ENCODE measurements at places on chromosomes 2 and 18. TPM values are rescaled to one million over a fixed set of nuclear protein-coding genes. Genes with fewer than 3 reads are reported as not detected.

Gene GALNT13
- not detected for polyA plus RNA-seq

Gene LONRF2
- not detected for polyA plus RNA-seq

Gene ALLC
- not detected for polyA plus RNA-seq

Gene POLE4
- 66.0 TPM for polyA plus RNA-seq

Gene KCNIP3
- 1.7 TPM for polyA plus RNA-seq

DNA sequence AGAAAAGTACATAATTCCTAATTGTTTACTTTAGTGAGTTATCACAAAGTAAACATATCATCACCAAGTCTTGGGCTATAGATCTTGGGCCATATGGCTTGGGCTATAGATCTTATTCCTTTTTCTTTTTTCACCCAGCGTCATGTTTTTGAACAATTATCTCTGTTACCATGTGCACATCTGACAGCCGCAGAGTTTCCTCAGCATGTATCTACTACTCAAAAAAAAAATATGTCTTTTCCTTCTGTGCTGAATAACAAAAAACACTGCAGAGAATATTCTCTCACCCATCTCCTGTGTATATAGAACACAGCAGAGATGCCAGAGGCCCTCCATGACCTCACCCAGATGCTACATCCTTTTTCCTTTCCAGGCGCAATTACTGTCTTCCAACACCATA is 76.2 kb upstream of the MYO3B start:
- H3K27me3 ChIP-seq: no peaks in the 10 kb centered on the region
- no peak overlapping the region for H3K27ac ChIP-seq

DNA sequence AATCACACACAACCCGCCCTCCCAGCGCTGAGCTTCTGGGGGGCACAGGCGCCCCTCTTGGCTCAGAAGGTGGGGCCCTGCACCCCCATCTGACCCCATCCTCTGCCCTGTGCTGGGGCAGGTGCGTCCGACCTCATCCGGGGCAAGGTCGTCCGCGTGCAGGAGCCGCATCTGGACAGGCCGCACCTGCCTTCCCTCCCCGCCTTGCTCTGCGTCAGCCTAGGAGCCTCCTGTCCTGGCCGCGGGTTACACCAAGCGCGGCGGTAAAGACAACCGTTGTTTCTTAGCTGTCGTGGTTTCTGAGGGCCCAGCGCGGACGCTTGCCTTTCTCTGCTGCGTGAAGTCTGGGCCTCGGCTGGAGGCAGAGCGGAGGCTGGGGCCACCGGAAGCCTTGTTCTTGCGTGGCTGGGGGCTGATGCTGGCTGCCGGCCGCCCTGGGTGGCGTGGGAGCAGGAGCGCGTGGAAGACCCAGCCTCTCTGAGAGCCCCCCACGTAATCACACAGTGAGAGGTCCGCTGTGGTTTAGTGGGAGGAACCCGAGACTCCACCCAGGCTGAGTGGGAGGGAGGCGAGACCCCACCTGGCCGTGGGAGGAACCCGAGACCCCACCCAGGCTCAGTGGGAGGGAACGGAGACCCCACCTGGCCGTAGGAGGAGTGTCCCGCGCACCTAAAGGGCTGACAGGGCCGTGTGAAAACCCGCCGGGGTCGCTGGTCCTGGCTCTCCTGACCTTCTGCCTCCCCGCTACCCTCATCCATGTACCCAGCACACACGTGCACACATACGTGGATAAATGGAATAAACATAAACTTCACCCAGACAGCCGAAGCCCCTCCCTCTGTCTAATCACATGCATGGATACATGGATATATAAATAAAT is 51.8 kb downstream of the KCNG2 start:
- no peak overlapping the region for H3K4me3 ChIP-seq
- no peaks in the 10 kb centered on the region for H3K27me3 ChIP-seq
- H3K36me3 ChIP-seq: no peaks in the 10 kb centered on the region
- H3K4me1 ChIP-seq: no peaks in the 10 kb centered on the region
- no peak overlapping the region for H3K27ac ChIP-seq

- no peak overlapping the region for H3K27ac ChIP-seq
- no peaks in the 10 kb centered on the region for H3K36me3 ChIP-seq
- H3K4me3 ChIP-seq: no peak overlapping the region
- no peak for DNase-seq
These were observed 866.5 kb upstream of the VRK2 start for GRCh38 chr2:57180042-57180567.

DNA sequence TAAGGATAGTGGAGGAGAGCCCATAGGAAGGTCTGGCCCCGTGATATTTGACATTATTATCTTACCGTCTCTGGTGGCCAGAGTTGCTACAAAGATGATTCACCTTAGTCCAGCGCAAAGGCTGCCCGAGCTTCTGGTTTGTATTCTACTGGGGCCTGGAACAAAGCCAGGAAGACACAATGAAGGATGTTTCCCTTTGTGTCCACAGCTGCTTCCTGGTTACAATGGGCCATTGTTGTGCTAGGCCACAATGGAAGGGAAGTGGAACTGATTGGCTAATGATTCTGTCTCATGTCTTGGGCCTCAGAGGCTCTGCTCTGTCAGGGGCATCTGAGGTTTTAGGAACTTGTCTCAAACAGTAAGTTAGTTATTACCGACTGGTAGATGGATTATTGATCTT is 132.2 kb downstream of the TDRD15 start:
- no peaks in the 10 kb centered on the region for H3K27me3 ChIP-seq
- peak; percentile 22 for DNase-seq
- H3K4me3 ChIP-seq: no peak overlapping the region

DNA sequence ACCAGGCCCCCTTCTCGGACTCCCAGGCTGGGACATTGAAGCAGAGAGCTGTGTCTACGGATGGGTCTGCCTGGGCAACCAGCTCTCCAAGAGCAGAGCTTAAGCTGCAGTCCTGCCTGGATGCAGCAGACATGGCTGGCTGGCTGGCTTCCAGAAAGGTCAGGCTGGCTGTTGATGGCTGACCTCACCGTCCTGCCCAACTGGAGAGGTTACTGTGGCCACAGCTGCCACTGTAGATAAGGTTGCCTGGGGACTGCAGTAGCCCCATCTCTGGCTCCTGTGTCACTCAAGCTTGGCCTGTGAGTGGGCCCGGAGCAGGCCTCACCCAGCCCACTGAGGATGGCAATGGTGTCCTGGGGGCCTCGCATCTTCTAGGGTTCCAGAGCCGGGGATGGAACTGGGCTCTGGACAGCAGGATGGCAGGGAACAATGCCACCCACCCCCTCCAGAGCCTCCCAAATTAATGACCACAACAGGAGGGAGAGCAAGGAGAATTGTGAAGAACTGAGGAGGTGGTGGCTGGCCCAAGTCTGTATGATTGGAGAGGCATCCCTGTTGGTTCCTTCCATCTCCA is 37.0 kb upstream of the FOSL2 start:
- H3K4me3 ChIP-seq: no peak overlapping the region
- no peaks in the 10 kb centered on the region for H3K27me3 ChIP-seq
- peak overlapping the region; percentile 77 for H3K27ac ChIP-seq

- H3K36me3 ChIP-seq: no peaks in the 10 kb centered on the region
- DNase-seq: no peak
- H3K4me1 ChIP-seq: no peaks in the 10 kb centered on the region
- H3K4me3 ChIP-seq: no peak overlapping the region
These were observed 248.3 kb downstream of the TRIB2 start for GRCh38 chr2:12964904-12965539.

GRCh38 chr18:30957066-30957465 is 85.5 kb downstream of the DSC3 start:
- H3K4me3 ChIP-seq: no peak overlapping the region
- no peak for DNase-seq

DNA sequence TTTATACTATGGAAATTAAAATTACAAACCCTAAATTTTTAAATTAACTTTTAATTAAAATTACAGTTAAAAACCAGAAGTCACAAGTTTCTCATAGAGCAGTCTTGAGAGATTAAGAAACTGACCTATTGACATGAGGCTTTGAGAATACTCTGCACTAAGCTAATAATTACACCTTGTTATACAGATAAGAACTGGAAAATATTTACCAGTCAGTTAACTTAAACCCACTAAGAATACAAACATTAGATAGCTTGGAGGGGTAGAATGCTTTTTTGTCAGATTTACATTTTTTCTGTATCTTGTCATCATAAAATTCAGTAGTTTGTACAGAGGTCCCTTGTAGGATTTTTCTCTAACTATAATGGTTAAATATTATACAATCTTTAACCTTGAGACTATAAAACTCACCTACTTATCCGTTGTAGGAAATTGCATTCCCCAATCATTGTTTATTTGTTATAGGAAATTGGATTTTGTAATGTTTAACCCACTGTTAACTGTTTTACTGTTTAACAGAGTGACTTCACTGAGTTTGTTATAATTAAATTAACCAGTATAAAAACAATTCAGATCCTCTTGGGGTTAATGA is 219.7 kb upstream of the PKDCC start:
- H3K4me1 ChIP-seq: peaks cover 37% of the 10 kb centered on the region
- no peak overlapping the region for H3K4me3 ChIP-seq
- no peaks in the 10 kb centered on the region for H3K27me3 ChIP-seq
- no peaks in the 10 kb centered on the region for H3K36me3 ChIP-seq
- peak; percentile 66 for DNase-seq

- no peaks in the 10 kb centered on the region for H3K36me3 ChIP-seq
- H3K27ac ChIP-seq: no peak overlapping the region
- H3K4me3 ChIP-seq: no peak overlapping the region
- no peaks in the 10 kb centered on the region for H3K27me3 ChIP-seq
- DNase-seq: no peak
These were observed 14.9 kb upstream of the FAP start for GRCh38 chr2:162258169-162258568.

DNA sequence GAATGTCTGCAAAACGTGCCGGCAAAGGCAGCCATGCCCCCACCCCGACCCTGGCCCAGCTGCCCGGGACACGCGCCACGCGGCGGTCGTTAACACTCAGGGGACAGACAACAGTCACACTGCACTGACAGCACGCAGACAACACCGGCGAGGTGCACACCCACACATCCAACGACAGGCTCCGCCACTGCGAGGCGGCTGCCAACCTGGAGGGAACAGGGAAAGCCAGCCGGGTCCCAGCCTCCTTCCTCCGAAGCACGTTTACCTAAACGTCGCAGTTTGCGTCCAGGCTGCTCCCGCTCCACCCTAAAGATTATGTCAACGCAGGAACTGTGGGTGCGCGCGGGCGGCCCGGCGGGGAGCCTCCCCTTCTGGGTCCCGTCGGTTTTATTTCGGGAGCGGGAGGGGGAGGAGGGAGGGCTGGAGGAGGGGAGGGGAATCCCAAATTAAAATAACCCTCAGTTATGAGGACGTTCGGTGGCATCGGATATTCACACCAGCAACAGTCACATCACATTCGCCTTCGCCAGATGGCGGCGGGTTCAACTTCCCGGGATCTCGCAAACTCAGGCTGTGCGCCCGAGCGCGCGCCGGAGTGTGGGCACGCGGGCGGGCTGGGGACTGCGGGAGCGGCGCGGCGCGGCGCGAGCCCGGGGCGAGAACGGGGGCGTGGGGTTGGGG is 644 bp downstream of the PTGR3 start:
- no peaks in the 10 kb centered on the region for H3K36me3 ChIP-seq
- H3K27me3 ChIP-seq: no peaks in the 10 kb centered on the region
- peak overlapping the region; percentile 97 for H3K4me3 ChIP-seq
- peak; percentile 58 for DNase-seq
- peaks cover 2% of the 10 kb centered on the region for H3K4me1 ChIP-seq

Measured in small intestine (tissue), 16 donors.